GM19239 (cell line): ENCODE measurements at places on chromosomes 7 and 10.
A peak's percentile ranks its signal among the peaks of the same experiment; 100 is the strongest.

DNA sequence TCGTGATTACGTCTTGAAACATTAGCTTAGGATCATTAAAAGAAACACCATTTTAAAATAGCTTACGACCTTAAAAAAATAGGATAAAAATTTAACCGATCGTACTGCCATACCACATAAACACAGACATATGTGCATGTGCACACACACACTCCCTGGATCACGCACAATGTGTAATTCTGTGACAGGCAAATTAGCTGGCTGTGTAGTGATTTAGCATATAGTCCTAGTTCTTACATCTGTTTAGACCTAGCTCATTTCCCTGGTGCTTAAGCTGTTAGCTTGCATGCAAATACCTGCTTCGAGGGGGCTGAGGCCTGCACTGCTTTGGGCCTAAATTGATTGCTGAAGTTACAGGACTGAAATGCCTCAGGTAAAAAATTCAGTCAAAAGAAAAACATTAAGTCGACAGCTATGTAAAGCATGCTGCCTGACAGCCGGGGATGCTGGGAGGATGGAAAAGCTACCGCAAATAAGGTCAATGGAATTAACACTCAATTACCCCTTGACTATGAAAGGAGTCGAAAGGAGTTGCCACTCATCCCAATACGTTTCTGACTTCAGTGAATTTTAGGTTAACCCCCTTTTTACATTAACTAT, 267.1 kb upstream of the FZD8 start:
- DNase-seq: no peak

- DNase-seq: no peak
These were observed 18.8 kb downstream of the VIPR2 start for GRCh38 chr7:159125955-159126270.

- no peak for DNase-seq
These were observed 163.3 kb downstream of the IPMK start for GRCh38 chr10:58104351-58104751.

GRCh38 chr10:22071332-22071731, 67.8 kb upstream of the DNAJC1 start:
- DNase-seq: no peak

- DNase-seq: peak; percentile 4
These were observed 63.4 kb downstream of the CSGALNACT2 start for GRCh38 chr10:43201545-43202131.
